Cardiac fibroblast (primary cell): ENCODE measurements at places on chromosomes 7 and 10.
A peak's percentile ranks its signal among the peaks of the same experiment; 100 is the strongest.

- peak; percentile 67 for DNase-seq
Observed at GRCh38 chr7:39644170-39644569, 20.8 kb downstream of the RALA start.

DNA sequence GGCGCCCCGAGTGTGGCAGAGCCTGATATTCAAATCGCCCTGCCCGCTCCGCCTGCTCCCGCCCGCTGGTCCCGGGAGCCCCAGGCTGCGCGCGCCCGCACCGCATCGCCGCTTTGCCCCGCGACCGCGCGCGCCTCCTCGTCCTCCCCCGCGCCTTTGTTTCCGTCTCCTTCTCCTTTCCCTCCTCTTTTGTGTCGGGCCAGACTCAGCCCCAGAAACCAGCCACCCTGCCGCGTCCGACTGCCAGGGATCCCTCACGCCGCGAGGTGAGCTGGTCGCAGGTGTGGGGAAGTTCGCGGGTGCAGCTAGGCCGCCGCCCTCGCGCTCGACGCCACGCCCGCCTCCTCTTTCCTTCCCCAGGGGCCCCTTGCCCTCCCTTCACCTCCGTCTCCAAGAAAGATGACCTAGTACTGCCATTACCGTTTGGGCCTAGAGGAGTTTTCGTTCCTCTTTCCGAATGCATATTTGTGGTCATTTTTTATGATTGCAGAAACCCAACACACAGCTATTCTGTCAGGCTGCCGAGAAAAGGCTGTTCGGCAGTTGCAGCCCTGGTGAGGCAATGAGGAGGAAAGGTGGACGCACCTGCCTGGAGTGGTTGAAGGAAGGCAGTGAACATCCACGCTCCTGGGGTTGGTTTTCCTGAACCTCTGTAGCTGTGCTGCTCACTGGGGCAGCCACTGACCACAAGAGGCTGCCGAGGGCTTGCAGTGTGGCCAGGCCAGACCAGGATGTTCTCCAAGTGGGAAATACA, 107.3 kb downstream of the SNX10 start:
- peak; percentile 13 for DNase-seq

DNA sequence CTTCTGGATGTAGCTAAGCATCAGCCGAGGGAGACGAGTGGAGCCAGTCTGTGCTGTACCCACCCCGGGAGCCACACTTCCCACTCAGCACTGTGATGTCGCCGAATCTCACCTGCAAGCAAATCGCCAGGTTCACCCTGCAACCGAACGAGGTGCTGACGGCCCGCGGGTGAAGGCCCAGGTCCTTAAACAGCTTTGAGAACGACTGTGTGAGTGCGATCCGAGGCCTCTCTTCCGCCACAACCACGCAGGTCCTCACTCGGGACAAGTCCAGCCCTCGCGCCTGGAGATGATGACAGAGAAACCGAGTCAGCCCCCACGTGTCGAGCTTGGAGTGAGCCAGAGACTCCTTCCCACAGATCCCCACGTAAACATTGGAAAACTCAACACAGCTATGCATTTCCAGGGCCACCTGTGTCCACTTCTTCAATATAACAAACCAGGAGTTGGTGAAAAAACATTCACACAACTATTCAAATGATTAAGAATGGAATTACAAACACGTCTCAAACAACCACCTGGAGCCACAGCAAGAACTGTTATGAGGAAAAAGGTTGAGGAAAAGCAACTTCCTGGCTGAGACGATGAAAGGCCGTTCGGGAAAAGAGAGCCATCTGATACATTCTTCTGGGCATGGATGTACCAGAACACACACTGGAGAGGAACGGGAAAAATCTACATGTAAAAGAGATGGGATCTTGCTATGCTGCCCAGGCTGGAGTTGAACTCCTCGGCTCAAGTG, 191.8 kb downstream of the ZMYND11 start:
- DNase-seq = no peak

GRCh38 chr10:101305320-101306241, 48.4 kb upstream of the BTRC start:
- no peak for DNase-seq

- no peak for DNase-seq
Observed at GRCh38 chr7:40346554-40346953, 211.7 kb downstream of the SUGCT start.

DNA sequence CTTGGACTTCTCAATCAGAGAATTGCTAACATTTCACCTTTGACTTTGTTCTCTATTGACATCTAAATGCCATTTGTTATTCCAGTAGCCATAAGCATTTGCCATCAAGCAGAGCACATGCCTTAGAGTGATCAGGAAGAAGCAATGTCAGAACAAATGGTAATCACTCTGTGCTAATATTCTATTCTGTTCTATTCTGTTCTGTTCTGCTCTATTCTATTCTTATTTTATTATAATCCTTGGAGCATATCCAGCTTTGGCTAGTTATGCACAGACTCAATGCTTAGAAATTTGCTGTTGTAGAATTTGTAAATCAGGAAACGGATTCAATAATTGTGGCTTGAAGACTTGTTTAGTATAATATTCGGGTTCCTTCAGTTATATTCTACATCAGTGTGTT, 175.4 kb downstream of the EXOC4 start:
- no peak for DNase-seq

- DNase-seq = no peak
Observed at GRCh38 chr10:21624951-21625350, 90.9 kb downstream of the MLLT10 start.

- no peak for DNase-seq
Observed at GRCh38 chr10:109837384-109837783, 85.9 kb downstream of the XPNPEP1 start.

DNA sequence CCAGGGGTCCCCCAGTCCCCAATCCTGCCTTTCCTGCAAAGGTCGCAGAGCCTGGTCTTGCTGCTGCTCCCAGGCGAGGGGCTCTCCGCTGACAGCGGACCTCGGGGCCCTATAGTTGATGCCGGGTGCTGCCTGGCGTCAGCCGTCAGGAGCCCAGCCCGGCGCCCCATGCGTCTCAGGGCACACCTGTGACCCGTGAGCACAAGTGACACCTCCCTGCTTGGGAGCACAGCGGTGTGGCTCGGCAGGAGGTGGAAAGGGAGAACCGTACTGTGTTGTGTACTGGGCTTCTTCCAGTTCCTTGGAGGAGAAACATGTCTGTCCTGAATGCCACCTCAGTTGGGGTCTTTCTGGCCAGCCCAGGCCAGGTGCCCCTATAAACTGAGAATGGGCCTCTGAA, 56.7 kb downstream of the LHPP start:
- DNase-seq = no peak

GRCh38 chr7:28432105-28432504, 19.8 kb downstream of the CREB5 start:
- no peak for DNase-seq

- no peak for DNase-seq
Observed at GRCh38 chr7:97973206-97973658, 16.8 kb downstream of the OCM2 start.

DNA sequence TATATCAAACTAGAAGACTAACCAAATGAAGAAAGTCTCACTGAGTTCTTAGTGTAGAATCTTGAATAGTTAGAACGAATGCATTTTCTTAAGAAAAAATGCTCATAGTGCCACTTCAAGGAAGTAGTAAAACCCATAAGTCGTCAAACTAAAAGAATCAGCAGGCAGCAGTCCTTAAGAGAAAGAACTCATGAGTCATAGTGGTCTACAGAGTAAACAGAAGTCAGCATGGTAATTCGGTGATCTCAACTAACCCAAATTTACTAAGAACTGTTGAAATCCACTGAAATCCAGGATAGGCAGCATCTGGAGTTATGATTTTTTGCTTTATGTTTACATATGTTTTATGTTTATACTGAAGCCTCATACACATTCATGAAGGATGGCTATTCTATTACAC, 256.2 kb downstream of the LHFPL3 start:
- DNase-seq = peak; percentile 1

GRCh38 chr7:37820708-37821468, 27.5 kb upstream of the NME8 start:
- DNase-seq = no peak

DNA sequence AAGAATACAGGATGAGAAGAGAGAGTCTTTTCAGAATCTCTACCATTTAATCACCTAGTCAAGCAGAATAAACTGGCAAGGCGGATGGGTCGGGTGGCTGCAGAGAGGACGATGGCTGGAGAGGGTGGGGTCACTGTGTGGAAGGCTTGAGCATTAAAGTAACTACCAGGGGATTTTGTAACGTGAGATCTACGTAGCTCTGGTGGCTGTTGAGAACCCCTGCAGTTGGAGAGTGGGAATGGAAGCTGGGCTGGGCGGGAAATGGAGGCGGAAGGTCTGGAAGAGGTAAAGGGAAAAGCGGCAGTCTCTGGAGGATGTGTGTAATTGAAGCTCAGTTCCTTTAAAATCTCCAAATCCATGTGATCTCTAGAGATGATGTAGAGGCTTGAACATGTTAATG, 135.0 kb downstream of the GATA3 start:
- DNase-seq = no peak

- DNase-seq = no peak
Observed at GRCh38 chr10:105502058-105502457, 861.0 kb downstream of the SORCS3 start.

DNA sequence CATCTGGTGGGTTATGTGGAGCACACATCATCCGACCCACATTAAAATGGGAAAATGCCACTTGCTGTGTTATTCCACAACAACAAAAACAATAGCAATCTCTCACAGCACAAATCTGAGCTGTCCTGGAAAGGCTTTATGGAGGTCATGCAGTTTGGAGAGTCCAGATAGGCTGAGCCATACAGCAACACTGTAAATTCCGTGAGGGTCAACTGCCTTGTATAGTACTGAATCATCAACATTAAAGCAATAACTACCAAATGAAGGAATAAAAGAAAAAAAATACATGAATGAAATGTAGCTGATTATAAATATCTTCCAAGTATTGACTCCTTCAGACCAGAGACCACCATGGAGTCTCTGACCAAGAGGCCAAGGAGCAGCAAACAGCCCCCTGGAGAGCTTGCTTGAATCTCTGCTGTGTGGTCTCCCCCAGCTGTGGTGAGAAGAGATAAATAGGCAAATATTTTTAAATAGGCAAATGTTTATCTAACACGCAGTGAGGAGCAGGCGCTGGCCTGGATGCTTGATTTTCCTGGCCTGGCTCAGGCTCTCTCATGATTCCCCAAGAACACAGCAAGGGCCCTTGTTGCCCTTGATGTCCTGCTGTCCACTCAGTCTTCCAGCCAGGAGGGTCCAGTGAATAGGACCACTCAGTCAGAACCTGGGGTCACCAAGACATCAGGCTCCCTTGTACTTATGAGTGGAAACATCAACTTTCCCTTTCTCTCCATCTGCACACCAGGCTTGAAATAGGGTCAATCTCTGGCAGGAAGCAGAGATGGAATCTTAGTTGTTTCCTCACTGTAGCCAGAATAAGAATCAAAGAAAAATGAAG, 1021.3 kb downstream of the XPNPEP1 start:
- no peak for DNase-seq

GRCh38 chr10:97850446-97850845, 803 bp downstream of the GOLGA7B start:
- no peak for DNase-seq

DNA sequence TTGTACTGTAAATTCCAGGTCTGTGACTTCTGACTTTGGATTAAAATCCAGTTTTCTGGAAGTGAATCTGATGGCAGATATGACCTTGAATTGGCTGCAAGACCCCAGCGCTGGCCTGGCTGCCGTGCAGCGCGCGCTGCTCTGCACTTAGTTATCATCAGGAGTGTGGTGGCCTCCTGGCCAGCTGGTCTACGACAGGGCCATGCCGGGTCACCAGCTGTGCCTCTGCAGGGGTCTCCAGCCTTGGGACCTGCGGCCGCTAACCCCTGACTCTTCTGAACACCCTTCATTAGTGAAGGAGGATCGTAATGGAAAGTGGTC, 190.7 kb upstream of the SH2B2 start:
- no peak for DNase-seq

GRCh38 chr7:141251957-141252356, 178.1 kb downstream of the TMEM178B start:
- DNase-seq = no peak

DNA sequence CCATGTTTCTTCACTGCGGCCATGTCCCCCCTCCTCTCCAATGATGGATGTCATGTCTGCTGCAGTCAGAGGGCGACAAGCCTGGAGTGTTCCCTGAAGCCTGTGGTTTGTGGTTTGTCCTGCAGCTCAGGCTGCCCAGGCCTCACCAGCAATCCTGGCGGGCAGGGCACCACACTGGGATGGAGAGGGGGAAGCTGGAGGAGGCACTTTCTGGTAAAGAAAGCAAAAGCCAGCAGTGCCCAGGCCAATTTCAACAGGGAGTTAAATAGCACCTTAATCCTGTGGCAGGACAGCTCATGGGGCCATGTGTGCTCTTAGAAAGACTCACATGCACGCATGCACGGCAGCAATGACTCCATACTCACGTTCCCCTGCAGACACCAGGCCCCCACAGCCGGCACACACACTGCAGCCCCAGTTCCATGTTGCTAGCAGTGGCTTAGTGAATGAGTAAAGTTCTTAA, 158.3 kb downstream of the EGFR start:
- no peak for DNase-seq

DNA sequence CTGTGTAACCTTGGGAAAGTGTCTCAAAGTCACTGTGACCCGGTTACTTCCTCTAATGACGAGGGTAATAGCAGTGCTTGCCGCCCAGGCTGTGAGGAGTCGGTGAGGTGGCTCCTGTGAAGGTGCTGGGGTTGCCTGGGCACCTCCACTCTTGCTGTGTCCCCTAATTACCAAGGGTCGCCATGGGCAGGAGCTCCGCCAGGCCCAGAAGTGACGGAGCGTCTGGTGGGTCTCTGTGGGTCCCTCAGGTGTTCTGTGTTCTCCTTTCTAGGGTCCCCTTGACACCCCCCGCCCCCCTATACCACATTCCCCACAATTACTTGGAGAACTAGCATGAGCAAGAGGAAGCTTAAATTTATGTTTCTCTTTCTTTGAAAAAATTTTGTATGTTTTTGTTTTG, 161.5 kb downstream of the WDR37 start:
- no peak for DNase-seq

DNA sequence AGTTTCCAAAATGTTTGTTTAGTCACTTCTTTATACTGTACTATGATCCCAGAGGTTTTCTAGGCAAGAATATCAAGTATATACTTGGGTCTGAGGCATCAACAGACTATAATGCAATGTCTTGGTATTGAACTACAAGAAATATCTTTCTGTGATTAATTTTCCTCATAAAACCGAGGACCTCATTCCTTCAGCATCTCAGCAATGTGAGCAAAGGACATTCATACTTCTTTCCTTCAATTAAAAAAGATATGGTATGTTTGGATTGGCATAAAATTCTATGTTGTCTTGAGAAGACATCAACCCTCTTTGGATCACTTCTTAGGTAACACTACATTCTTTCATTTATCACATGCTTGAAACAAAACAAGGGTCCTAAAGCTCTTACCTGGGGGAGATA, 524.5 kb downstream of the PHTF2 start:
- DNase-seq = no peak

- no peak for DNase-seq
Observed at GRCh38 chr10:61822781-61823230, 78.7 kb upstream of the ARID5B start.
